ENCODE measurements at places on chromosomes 4 and X.

- DNase-seq: no peak
These were observed 268.1 kb upstream of the MAGEB2 start for GRCh38 chrX:29947225-29947624.

DNA sequence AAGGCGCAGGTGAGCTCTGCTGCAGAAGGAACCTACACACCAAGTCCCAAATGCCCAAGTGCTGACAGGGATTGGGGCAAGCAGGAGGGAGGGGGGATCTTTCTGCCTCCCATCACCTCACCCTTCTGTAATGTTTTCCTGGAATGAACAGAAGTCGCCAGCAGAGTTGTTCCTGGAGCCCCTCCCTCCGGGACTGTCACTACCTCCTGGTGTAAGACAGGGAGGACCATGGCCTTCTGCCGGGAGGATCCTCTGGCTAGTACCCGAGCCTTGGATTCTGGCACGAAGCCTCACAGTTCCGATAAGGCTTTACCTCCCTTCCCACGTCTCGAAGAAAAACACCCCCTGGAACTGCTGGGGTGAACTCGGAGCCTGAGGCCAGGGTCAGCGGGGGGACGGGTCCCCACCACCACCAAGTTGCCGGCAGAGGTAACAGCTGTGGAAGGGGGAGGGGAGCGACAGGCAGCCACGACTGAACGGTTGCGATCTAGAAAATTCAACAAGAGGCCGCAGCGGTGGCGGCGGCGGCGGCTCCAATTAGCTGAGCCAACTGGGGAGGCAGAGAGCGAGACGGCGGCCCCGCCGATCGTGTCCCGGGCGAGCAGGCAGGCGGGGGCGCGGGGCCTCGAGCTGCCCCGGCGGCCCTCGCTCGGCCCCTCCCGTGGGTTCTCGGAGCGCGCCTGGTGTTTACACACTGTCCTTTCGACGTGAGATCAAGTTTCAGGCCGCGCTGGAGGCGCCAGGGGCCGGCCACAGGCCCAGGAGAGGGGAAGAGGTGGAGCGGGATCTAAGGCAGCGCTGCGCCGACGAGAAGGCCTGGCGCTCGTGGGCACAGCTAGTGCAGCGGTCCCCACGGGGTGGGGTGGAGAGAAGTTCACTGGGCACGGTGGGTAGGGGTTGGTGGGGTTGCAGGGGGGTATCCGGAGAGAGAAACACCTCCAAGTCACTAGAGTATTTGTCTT, 53.7 kb upstream of the BCOR start:
- no peak for DNase-seq

- no peak for DNase-seq
These were observed 789.2 kb upstream of the INTU start for GRCh38 chr4:126843492-126844067.

GRCh38 chrX:149453906-149454822, 50.9 kb downstream of the IDS start:
- DNase-seq: no peak

DNA sequence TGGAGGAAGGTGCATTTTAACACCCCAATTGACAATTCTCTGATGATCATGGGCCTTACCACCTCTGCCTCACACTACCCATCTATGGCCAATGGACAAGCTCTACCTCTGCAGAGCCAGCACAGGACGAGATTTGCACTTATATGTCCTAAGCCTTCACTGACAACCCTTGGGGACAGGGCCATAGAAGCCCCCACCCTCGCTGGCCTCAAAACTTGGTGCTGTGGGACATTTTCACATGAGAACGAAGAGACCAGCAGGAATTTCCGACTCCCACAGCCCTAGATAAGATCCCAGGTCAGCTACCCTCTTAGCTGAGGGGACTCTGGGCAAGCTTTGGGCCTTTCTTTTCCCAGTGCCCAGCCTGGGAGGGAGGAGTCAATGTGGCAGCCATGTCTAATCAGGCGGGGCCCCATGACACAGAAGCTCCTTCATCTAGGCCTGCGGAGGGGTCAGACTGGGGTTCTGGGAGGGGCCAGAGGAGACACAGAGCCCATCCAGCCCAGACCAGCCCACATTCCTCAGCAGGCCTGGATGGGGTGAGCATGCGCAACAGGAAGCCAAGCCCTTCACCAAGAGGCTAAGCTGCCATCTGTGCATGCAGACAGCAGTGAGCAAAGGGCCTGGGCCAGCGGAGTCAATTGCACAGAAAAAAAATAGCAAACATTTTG, 12.1 kb downstream of the PJA1 start:
- DNase-seq: no peak

GRCh38 chr4:70734168-70734954, 12.6 kb downstream of the RUFY3 start:
- peak; percentile 29 for DNase-seq

DNA sequence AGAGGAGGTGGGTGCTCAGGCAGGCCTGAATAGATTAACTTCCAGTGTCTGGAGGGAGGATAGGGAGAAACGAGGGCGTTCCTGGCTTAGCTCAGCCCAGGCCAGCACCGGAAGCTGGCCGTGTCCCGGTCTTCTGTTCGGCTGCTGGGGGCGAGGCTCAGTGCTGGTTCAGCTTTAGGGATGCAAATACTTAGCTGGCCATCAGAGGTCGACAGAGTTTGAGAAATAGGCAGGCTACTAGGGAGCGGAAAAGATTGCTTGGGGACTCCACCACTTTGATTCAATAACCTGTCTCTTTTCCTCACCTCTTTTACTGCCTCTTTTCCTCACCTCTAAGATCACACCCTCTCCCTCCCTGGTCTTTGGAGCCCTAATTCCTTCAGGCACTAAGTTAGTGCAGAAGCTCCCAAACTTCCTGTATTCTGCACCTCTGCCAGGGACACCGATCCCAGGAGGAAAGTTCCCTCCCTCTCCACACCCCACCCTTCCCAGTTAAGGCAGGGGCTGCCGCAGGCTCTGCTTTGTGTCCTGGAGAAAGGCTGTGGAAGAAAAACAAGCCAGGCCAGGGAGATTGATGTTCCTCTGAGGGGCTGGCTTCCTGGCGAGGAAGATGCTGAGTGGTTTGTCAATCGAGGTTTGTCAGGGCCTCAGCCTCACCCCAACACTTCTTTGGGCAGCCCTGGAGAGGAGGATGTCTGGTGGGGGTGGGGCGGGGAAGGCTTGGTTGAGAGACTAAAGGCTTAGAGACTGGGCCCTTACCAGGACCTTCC, 6.0 kb upstream of the EFNB1 start:
- peak; percentile 23 for DNase-seq

DNA sequence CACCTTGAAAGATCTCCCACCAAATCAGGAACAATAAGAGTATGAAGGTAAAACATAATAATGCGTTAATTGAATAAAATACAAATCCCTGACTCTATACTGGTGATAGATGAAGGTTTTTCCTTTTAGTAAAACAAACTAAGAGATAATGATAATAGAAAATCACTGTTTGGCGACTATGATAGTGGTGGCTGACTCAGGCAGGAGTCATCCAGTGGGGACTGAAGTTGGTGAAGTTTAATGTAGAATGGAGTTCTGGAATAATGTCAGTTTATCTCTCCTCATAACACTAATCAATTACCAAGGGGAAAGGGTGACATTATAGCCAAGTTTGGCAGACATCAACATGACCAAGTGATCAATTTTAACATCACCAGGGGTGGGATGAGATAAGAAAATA, 21.3 kb downstream of the ABCG2 start:
- DNase-seq: no peak

Data from stimulated activated CD4-positive, alpha-beta T cell treated with anti-CD3 and anti-CD28 coated beads, Interleukin-15, amount 100 ng/mL, for 24 hours (primary cell).